ENCODE measurements at places on chromosomes 2 and 18.

GRCh38 chr2:61959381-61960293 is 54.2 kb downstream of the COMMD1 start:
- peak; percentile 22 for DNase-seq

GRCh38 chr18:27750014-27750413 is 426.9 kb downstream of the CDH2 start:
- DNase-seq, result peak; percentile 83

DNA sequence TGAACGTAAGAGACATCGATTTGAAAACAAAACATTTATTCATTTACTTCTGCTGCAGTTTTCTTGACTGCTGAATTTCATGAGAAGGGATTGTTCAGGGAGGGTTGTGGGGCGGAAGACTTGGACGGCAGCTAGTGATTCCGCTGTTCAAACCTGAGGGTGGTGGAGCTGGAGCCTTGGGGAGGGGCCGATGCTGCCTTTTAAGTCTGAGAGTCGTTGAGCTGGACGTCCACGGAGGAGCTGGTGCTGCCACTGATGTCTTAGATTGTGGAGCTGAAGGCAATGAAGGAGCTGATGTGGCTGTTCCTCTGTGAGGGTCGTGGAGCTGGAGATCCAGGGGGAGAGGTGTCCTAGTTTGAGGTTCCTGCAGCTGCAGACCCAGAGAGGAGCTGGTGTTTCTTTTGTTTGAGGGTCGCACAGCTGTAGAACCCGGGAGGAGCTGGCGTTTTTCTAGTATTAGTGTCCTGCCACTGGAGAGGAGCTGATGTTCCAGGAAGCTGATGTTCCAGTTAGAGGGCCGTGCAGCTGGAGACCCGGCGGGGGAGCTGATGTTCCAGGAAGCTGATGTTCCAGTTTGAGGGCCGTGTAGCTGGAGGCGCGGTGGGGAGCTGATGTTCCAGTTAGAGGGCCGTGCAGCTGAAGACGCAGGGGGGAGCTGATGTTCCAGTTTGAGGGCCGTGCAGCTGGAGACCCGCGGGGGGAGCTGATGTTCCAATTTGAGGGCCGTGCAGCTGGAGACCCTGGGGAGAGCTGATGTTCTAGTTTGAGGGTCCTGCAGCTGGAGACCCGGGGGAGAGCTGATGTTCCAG is 150.9 kb downstream of the RTP5 start:
- DNase-seq, result peak; percentile 16

DNA sequence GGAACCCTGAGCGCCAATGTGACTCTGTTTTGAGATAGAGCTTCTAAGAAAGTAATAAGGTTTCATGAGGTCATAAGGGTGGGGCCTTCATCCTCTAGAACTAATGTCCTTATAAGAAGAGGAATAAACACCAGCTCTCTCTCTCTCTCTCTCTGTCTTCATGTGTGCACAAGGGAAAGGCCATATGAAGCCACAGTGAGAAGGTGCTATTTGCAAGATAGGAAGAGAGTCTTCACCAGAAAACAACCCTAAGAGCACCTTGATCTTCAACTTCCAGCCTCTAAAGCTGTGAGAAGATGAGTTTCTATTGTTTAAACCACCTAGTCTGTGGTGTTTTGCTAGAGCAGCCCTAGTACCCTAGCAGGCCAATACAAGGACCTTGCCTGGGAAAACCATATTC is 55.8 kb downstream of the DOCK10 start:
- no peak for DNase-seq

GRCh38 chr2:96353606-96354101 is 18.1 kb downstream of the NCAPH start:
- peak; percentile 85 for DNase-seq

- no peak for DNase-seq
Measured at GRCh38 chr2:26583381-26583911, 57.7 kb downstream of the CIB4 start.

DNA sequence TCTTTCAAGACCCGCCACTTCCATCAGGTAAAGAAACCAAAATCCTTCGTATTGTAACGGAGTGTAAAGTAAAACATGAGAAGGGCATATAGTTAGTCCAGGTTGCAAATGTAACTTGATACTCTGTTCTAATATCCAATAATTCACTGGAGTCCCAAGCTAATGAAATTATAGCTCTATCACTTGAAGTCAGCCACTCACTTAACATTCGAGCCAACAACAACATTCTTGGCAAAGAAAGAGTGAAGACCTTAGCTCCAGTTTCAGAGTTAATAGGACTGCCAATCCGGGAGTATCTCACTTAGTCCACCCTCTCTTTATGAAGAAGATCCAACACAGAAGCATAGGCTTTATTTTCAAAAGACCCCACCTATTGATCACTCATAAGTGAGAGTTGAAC is 298.0 kb upstream of the SOX11 start:
- no peak for DNase-seq

DNA sequence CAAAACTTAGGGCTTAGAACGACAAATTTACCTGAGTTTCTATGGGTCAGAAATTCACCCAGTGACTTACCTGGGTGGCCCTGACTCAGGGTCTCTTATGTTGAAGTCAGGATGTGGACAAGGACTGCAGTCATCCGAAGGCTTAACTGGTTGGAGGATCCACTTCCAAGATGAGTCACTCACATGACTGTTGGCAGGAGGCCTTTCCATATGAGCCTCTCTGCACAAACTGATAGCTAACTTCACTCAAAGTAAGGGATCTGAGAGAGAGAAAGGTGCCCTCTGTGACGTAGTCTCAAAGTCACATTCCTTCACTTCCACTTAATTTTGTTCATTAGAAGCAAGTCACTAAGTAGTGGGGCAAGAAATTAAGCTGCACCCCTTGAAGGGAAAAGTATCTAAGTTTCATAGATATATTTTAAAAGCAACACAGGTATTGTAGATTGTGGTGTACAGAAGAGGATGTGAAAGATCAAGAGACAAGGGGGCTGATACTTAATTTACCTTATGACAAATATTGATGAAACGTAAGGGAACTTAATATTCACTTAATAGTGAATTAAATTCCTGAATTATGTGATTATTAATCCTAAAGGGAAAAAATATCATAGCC is 48.4 kb downstream of the TANK start:
- DNase-seq, result peak; percentile 80
